ENCODE measurements at places on chromosomes 16 and 17.

GRCh38 chr17:2751491-2751890 is 2.0 kb upstream of the CCDC92B start:
- no peak for ATAC-seq

GRCh38 chr16:69563605-69564580 is 1.9 kb upstream of the NFAT5 start:
- no peak for ATAC-seq

- ATAC-seq, result no peak
Measured at GRCh38 chr16:51124896-51125295, 26.2 kb downstream of the SALL1 start.

GRCh38 chr17:37576281-37576680 is 32.9 kb downstream of the SYNRG start:
- no peak for ATAC-seq

- no peak for ATAC-seq
Measured at GRCh38 chr16:86831366-86831765, 253.0 kb downstream of the FOXL1 start.

DNA sequence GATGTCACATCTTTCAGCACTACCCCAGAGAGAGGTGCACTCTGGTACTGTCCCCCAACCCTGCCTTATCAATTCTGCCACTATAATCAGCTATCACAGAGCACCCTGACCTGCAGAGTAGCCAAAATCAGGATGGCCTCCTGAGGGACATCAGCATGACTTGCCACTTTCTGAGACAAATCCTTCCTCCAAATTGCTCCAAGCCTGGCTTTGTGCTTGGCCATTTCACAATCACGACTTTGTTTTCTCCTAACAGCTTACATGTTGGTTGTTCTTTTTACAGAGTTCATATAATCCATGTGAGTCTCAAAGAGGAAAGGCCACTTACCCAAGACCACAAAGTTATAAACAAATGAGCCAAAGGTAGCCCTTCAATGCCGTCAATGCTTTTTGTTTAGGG is 449.0 kb upstream of the CDH5 start:
- ATAC-seq, result no peak

- no peak for ATAC-seq
Measured at GRCh38 chr17:73588891-73589290, 55.4 kb downstream of the SDK2 start.

DNA sequence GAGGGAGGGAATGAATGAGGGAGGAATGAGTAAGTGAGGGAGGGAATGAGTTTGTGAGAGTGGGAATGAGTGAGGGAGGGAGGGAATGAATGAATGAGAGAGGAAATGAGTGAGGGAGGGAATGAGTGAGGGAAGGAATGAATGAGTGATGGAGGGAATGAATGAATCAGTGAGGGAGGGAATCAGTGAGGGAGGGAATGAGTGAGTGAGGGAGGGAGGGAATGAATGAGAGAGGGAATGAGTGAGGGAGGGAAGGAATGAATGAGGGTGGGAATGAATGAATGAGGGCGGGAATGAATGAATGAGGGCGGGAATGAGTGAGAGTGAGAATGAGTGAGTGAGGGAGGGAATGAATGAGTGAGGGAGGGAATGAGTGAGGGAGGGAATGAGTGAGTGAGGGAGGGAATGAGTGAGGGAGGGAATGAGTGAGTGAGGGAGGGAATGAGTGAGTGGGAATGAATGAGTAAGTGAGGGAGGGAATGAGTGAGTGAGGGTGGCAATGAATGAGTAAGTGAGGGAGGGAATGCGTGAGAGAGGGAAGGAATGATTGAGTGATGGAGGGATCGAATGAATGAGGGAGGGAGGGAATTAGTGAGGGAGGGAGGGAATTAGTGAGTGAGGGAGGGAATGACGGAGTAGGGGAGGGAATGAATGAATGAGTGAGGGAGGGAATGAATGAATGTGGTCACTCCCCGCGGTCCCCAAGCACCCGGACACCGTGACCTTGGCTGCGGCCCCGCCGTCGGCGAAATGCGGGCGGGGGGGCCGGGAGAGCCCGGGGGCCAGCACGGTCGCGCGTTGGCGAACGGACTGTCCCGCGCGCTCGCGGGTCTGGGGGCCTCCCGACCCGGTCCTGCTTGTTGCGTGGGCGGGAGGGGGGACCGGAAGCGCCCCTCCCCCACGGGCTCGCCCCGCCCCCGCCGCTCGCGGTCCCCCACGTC is 1.1 kb upstream of the UBE2I start:
- peak; percentile 8 for ATAC-seq

- peak; percentile 93 for ATAC-seq
Measured at GRCh38 chr17:16477255-16477654, 14.7 kb downstream of the LRRC75A start.
